ENCODE measurements at places on chromosomes 5 and 9. TPM values are rescaled to one million over a fixed set of nuclear protein-coding genes. Genes with fewer than 3 reads are reported as not detected.

GRCh38 chr5:135008556-135008955 lies 25.5 kb downstream of the PITX1 start:
- no peak for DNase-seq

- no peak for DNase-seq
Observed at GRCh38 chr9:105027084-105027483, 99.1 kb upstream of the ABCA1 start.

DNA sequence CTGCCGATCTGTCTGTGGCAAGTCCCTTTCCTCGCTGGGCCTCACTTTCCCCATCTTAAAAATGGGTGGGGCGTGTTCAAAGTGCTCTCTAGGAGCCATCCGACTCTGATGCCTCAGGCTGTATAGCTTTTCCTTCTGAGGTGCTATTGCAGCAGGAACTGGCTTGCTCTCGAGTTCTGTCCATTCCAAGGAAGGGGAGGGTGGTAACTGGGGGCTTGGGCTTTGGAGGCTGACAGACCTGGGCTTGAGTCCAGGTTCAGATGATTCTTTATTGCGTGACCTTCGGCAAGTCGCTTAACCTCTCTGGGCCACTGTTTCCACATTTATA lies 139.5 kb downstream of the RGS3 start:
- DNase-seq = no peak

GRCh38 chr5:110096419-110096818 lies 406.7 kb downstream of the MAN2A1 start:
- no peak for DNase-seq

GRCh38 chr5:168803541-168803940 lies 224.4 kb upstream of the PANK3 start:
- DNase-seq = no peak

GRCh38 chr9:31153250-31153840 lies 1231.1 kb upstream of the ACO1 start:
- DNase-seq = no peak

DNA sequence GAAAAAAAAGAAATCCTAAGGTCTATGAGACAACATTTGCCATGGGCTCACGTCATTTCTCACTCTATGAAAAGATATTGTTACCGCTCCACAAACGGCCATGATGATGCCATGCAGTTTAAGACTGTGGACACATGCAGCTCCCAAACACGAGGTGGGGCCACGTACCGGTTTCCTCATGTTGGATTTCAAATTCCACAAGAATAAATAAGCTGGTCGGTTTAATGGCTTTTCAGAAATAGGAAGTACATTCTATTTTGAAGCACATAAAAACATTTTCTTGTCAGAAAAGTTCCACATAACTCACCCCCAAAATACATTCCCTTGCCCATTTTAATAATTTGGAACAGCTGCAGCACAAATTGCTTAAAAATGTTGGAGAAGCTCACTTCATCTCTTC lies 130.6 kb downstream of the MYO10 start:
- no peak for DNase-seq

TERT gene
- 0.10 TPM for total RNA-seq

FAM200C gene
- total RNA-seq = 15.5 TPM

All from spinal cord (tissue), 10 donors.